Activated CD4-positive, alpha-beta T cell treated with anti-CD3 and anti-CD28 coated beads, Interleukin-2, amount 50 U/mL, for 1 hour (primary cell): ENCODE measurements at places on chromosomes 4 and X.

DNA sequence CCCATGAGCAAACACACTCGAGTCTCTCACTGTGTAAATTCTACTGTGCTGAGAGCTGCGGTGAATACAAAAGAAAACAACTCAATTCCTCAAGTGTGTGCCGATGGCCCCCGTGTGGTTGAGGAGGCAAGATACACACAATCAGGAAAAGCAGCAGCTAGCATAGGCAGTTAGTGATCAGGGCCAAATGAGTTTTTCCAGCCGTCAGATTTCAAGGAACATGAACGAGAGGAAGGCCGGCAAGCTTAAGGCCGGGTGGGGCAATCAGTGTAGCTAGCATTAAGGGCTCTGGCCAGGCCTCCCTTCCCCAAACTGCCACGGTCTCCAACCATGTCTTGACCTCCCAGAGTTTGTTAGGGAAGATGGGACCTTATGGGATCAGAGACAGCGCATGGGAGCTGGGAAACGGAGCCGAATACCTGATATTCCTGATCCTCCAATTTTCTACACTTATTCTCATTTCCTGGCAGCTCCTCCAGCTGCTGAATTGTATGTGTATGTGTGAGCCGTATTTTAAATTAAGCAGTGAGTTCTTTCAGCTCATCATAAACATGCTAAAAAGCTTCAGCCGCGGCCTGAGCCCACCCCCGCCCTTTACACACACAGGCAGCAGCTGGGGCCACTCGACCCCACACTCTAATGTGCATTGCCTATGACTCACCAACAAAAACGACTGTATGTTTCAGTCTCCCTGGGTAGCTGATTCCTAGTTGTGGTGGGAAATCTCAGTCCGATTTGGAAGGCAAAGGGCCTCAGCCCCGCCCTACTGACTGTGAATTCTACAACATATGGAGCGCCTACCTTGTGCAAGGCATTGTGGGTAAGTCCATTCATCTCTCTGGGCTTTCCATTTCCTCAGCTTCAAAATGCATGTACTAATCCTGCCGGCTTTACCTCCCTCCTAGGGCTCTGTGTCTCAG, 59.9 kb downstream of the RTL9 start:
- DNase-seq: no peak

DNA sequence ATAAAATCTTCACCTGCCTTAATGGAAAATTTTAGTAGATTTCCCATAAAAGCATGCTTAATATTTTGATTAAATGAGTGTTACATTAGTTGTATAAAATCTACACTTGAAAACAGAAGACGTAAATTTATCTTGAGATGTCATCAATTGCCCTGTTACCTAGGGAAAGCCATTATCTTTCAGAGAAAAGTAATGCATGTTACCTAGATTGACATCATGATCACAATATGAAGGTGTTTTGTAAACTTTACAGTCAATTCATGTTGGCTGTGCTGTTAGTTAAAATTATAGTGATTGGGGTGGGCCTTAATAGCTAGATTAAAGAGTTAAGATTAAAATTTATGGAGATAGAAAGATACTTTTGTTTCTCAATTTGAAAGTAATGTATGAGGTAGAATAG, 293.2 kb upstream of the PCDH18 start:
- no peak for DNase-seq

DNA sequence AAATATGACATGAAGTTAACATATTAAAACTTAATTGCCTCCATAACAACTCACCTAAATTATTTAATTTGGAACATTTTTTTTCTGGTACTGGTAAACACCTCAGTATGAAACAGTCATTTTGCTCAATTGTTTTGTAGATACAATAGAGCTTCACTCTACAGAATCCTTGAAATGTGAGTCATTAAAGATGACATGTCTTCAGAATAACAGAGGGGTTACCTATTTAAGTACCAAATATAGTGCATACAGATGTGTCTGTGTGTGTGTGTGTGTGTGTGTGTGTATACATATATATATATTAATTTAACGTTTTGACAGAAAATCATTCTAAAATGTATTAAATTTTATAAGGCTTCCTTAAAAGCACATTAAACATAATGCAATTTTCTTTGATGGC, 297.6 kb downstream of the INPP4B start:
- DNase-seq: no peak

DNA sequence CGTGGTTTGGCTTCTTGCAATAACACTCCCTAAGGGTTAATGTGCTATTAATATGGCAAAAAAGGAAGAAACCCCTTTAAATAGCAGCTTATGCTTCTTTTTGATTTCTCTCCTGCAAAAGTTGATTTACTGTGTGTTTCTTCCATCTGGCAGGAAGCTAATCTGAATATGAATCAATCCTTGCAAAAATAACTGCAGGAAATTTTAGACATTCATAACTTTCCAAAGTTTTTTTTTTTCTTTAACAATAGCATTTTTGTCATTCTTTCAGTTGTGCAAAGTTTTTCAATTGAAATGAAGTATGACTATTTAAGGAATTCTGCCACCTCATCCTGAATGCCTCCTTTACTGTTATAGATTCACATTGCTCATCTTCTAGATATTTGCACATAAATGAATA, 115.6 kb downstream of the SPANXA1 start:
- no peak for DNase-seq

DNA sequence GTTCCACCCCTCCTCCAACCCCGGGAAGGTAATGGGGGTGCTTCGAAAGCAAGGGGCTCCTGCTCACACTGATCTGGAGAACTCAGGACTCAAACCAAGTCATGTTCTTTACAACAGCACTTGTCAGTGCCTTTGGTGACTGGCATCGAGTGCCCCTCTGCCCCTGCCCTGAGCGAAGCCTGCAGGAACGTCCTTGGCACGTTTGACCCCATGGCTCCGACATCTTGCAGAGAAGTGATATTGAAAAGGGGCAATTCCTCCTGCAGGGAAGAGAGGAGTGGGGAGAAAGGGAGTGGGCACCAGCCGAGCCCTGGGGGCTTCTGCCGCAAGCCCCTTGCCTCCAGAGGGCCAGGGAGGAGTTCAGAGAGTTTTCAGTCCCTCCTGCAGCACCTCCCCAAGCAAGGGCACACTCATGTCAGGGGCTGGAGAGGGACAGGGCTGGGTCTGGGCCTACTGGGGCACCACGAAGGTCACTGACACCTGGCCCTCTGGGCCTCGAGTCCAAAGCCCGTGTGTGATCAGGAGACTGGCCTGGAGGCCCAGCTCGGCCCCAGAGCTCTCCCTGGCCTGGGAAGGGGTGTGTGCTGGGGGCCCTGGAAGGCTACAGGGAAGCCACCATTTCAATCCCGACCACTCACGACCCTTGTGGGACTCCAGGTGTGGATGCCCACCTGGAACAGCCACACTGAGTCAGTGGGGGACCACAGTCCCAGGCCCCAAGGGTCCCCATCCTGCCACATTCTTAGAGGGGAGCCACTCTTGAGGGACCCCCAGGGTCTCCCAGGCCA, 94.9 kb upstream of the NKX1-1 start:
- DNase-seq: no peak

DNA sequence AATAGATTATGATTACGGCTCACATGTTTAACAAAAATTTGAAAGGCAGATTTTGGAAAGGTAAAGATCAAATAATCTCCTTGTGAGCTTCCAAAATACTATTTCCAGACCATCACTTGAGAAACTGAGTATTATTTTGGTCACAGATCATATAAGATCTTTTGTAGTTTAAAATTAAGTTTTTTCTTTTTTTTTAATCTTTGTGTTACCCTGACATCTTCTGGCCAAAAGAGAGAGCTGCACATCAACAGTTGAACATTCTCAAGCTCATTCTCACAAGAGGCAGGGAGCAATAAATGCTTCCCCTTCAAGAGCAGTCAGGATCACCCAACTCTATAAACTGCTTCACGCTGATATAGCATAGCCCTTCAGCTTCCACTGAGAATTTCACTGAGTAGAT, 15.9 kb downstream of the TMEM192 start:
- no peak for DNase-seq

DNA sequence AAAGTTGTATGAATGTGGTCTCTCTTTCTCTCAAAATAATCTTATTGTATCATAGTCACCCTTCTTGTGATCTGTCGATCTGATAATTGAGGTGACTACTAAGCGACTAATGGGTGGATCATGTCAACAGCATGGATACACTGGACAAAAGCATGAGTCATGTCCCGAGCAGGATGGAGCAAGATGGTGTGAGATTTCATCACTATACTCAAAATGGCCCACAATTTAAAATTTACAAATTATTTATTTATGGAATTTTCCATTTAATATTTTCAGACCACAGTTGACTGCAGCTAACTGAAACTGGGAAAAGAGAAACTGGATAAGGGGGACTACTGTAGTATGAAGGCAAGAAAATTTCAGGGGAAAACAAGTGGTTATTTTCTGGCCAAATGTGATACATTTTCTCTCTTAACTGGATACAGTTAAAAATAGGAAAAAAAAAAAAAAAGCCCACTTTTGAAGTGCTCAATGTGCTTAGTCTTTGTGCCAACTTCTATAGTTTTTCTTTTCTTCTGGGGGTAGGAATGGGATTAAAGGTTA, 25.3 kb downstream of the FAM241A start:
- DNase-seq: no peak

DNA sequence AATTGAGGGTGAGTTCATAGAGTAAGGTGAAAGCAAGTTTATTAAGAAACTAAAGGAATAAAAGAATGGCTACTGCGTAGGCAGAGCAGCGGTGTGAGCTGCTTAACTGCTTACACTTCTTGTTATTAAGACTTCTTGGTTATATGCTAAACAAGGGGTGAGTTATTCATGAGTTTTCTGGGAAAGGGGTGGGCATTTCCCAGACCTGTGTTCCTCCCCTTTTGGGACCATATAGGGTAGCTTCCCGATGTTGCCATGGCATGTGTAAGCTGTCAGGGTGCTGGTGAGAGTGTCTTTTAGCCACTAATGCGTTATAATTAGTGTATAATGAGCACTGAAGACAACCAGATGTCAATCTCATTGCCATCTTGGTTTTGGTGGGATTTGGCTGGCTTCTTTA, 126.5 kb downstream of the ARSF start:
- no peak for DNase-seq

DNA sequence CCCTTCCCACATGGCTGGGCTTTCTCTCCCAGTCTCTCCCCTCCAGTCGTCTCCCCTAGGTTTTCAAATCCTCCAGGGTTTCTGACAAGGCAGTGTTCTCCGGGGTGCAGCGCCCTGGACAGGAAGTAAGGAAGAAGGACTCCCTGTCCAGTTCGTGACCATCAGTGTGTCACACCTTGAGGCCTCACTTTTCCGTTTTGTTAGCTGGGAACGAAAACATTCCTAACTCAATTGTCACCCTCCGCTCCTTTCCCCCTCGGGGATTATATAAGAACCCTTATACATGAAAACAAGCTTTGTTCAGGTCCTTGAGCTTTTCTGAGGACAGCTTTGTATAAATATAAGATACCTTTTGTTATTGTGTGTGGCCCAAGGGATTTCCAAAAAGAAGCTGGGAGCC, 92.1 kb downstream of the KDR start:
- DNase-seq: no peak

- DNase-seq: no peak
Observed at GRCh38 chr4:131459430-131460101, 1689.5 kb upstream of the PCDH10 start.
